ENCODE measurements at places on chromosomes 1 and 21.

DNA sequence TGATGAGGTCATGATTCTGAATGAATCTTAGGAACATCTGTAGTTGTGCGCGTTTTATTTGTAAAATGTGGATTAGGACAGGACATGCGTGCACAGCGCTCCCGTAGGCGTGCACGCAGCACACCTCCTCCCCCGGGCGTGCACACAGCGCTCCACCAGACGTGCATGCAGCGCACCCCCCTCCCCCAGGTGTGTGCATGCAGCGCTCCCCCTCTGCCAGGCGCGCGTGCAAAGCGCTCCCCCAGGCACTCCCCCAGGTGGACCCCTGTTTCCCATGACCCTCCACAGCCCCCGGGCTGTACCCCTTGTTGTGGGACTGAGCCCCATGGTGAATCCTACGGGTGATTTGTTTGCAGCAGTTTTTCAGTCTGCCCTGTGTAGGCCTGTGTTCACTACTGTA, 61.6 kb downstream of the S100B start:
- DNase-seq, result no peak

GRCh38 chr1:114290341-114290740, 136.7 kb upstream of the SYT6 start:
- no peak for DNase-seq

- no peak for DNase-seq
Observed at GRCh38 chr1:215055281-215055935, 27.1 kb upstream of the KCNK2 start.

DNA sequence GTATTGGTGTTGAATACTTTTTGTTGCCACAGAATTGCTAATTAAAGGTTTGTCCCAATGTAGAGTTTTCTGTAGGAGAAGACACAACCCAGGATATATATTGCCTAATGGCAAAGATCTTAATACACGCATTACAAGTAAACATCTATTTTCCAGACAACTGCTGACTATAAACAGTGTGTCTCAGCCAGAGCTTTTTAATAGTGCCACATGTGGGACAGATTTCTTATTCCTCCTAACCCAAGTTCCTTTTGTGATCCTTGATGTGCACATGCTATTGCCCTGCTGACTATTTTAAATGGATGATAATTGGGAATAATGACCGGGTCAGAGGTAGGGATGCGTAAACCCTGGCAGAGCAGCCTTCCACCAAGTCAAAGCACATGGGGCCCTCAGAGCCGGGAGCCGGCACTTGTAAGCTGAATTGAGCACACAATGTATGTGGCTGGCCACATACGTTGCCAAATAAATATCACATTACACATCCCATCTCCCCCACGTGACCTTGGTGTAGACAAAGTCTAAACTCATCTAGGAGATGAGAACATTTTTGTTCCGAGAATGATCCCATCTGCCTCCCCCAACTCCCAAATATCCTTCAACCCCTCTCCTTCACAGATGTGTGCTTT, 209.8 kb upstream of the NFIA start:
- no peak for DNase-seq

DNA sequence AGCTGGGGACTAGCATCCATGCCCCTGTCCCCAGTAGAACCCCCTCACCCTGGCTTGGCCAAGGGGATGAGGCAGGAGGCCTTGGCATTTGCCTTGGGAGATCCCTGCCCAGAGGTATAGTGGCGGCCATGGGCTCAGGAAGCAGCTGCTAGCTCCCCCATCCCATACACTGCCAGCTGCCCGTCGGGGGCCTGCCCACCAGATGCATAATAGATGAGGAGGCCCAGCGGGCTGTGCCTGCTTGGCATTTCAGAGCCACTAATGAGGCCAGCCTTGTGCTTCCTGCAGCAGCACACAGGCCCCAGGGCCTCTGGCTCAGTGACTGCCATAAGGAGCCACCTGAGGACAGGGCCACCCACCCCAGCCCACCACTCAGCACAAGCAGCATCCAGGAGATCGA, 23.6 kb downstream of the RAP1GAP start:
- no peak for DNase-seq

- DNase-seq, result peak; percentile 24
Observed at GRCh38 chr1:46638921-46639320, 22.3 kb upstream of the MOB3C start.

DNA sequence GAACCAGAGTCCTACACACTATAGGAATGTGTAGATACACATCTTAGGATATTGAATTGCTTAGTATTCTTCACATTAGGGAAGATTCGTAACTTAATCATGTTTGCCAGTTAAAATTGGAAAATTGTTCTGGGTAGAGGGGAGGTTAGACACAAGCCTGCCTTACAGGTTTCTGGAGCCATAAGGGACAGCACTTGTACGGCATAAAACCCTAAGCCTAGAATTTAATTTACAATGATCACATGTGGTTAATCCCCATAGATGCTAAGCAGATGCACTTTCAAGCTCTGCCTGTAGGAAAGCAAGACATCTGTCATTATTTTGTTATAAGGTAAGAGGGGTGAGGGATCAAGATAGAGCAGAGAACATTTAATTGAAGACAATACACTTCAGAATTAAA, 820.7 kb downstream of the NCAM2 start:
- DNase-seq, result no peak

GRCh38 chr21:34846601-34847112, 177.9 kb downstream of the CLIC6 start:
- DNase-seq, result peak; percentile 65

- no peak for DNase-seq
Observed at GRCh38 chr1:4749406-4749805, 95.0 kb downstream of the AJAP1 start.

- DNase-seq, result no peak
Observed at GRCh38 chr1:223421676-223422075, 28.5 kb downstream of the CCDC185 start.

DNA sequence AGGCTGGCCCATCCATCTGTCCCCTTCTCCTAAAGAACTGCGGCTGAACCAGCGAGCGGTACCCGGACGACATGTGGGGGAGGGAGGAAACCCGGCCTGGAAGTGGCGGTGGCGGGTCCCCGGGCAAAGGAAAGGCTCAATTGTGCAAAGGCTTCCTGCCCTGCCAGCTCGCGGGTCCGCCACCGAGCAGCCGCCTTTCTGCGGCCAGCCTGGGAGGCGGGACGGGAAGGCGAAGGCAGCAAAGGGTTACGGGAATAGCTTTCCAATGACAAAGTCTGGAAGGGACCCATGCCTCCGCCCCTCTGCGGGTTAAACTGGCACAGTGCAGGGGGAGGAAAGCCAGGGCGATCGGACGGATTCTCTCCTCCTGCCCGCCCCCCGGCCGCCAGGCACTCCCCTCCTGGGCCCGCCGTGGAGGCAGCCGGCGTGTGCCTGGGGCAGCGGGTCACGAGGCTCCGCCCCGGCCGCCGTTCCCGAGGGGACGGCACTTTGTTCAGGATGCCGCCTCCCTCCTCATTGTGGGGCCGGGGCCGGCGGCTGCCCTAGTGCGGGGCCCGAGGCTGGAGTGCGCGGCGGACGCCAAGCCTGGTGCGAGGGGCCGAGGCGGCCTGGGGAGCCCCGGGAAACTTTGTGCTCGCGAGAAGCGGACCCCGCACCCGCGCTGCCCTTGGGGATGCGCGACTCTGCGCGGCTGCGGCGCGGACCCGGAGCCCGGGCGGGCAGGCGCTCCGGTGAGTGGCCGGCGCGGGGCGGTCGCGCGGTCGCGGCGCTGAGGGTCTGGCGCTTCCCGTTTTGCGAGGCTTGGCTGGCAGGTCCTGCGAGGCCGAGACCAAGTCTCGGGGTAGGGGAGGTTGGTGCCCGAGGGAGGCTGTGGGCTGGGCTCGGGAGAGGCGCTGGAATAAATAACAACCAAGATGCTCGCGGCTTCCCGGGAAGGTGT, at the start of gene NAV1:
Gene NAV1 (plus strand): TSS at position 516 of the 940 bp plus-strand sequence. CDS start 83,758 bp downstream, outside the sequence.
- no peak for DNase-seq

DNA sequence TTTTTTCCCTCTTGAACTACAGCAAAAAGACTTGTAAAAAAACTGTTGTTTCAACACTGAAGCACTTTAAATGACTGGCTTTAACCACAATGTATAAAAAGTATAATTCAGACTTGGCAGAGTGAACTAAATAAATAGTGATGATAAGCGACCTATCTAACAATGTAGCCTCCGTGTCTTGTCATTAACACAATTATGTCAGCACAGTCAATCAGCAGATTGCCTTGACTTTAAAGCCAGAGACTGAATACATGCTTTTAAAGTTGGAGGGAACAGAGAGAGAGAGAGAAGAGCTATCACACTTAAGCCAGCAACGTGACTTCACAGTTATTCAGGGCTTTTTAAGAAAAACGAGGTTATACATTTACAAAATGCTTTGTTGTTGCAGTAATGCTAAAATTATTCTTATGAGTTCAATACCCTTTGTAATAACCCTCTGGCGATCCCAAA, 378.1 kb downstream of the LMO4 start:
- DNase-seq, result peak; percentile 65
